ENCODE measurements at places on chromosomes 2 and 18.

GRCh38 chr2:48991415-48992131 is 162.7 kb downstream of the FSHR start:
- no peak for DNase-seq

GRCh38 chr2:69053416-69053965 is 40.5 kb downstream of the ANTXR1 start:
- no peak for DNase-seq

GRCh38 chr2:145277922-145278321 is 758.0 kb upstream of the ZEB2 start:
- DNase-seq, result no peak

- no peak for DNase-seq
Observed at GRCh38 chr2:145752091-145752806, 1232.3 kb upstream of the ZEB2 start.

DNA sequence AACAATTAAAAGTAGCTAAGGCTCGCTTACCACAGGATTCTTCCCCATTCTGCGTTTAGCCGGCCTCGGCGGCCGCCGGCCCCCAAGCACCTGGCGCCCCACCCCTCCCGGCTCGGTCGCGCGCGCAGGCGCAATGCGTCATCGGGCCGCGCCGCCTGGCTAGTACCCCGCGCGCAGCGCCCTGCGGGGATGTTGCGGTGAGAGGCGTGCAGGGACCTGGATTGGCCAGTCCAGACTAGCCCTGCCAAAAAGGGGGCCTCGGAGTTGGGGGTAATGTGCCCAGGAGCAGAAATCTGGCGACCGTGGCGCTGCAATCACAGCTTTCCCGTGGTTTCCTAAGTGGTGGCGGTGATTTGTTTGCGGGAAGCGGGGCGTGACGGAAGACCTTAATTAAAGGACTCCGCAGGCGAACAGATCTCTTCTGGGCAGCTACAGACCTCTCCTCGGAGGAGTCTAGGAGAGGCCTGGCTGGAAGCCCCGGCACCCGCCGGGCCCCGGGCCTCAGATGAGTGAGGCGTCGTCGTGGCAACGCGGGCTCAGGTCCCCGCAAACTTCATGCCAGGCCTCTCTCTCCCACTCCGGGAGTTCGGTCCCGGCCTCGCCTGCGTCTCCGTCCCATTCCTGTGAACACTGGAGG is 606 bp downstream of the TMEM237 start:
- DNase-seq, result no peak

DNA sequence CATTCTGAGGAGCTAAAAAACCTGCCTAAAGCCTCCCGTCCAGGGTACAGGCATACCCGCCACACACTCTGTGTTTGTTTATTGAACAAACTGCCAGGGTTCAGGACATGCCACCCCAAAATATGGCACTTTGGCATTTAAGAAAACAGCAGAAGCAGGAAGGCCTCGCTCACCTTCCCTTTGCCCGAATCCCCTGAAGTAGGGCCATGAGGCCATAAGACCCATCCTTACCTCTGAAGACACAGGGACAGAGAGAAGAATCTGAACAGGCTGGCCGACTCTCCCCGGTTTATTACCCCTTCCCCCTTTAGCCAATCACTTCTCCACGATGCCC is 1.7 kb upstream of the NEURL3 start:
- DNase-seq, result no peak
